Lung (tissue), 17 donors: ENCODE measurements at places on chromosomes 3 and 15. TPM values are rescaled to one million over a fixed set of nuclear protein-coding genes. Genes with fewer than 3 reads are reported as not detected.

DNA sequence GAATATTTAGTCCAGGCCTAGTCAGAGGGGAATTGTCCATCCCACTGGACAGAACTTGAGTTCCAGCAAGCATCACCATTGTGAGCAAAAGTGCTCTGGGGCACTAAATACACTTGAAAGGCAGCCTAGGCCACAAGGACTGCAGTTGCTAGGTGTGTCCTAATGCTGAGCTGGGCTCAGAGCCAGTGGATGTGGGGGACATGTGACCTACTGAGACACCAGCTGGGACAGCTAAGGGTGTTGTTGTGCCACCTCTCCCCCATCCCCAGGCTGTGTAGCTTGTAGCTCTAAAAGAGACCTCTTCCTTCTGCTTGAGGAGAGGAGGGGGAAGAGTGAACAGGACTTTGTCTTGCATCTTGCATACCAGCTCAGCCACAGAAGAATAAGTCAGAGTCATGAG lies 120.9 kb downstream of the DTWD1 start:
- no peak for DNase-seq

DNA sequence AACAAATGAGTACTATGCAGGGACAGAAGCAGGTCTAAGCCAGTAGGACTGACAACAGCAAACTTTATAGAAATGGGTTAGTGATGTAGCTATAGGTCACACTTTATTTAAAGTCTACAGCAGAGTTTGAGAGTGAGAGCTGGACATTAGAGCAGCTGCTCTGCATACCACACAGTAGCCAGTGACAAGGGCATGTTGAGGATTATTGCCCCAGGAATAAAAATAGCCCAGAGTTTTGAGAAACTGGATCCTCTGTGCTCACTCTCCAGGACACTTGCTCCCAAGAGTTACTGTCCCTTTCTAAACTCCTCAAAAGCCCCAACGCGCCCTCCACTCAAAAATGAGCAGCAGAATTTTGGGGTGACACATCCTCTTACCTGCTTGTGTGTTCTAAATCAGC lies 21.1 kb downstream of the LRTM1 start:
- no peak for DNase-seq

Gene NR1I2
- 0.55 TPM for total RNA-seq

DNA sequence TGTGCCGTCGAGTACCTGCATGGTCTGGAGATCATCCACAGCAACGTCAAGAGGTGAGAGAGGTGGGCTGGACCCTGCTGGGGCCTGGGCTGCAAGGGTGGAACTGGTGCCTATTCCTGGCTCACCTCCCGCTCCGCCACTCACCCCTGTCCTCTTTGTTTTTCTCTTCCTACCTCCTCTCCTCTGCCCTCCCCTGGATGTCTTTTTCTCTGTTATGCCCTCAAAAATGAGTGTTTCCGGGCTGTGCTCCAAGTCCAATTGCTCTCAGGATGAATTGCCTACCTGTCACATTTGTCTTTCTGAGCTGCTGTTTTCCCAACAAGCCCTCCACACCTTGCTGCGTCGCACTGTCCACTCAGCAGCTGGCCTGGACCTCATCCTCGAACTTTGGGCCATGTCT lies 28.5 kb upstream of the TATDN2 start:
- no peak for DNase-seq

GRCh38 chr3:74267588-74268184 lies 346.8 kb downstream of the CNTN3 start:
- peak; percentile 86 for DNase-seq

GRCh38 chr3:138114988-138115971 lies at the start of gene DZIP1L:
TSS of gene DZIP1L (minus strand) at chr3:138115608. CDS start at chr3:138103971, 11,637 bp downstream.
- peak; percentile 89 for DNase-seq
